Right kidney (tissue), 9 donors: ENCODE measurements at places on chromosomes 13 and 19.

GRCh38 chr19:8069096-8069973 is 16.8 kb downstream of the CCL25 start:
- DNase-seq: no peak

- no peak for DNase-seq
Observed at GRCh38 chr13:37027639-37028038, 27.1 kb downstream of the EXOSC8 start.

DNA sequence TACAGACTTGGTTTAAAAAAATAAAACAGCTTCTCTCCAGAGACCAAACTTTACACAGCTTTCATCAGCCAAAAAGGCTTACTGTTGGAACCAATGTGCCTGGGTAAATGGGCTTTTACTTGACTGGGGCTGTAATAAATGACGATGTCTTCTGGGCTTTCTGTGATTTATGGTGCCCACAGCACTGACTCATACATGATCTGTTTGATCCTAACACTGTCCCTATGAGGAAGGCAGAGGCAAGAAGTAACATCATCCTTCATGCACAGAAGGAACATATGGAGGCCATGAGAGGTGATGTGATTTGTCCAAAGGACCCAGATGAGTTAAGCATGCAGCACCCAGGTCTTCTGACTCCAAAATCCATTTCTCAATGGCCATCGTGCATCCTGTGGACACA is 77.4 kb downstream of the DOCK9 start:
- DNase-seq: no peak

GRCh38 chr13:99322297-99323103 is 15.3 kb upstream of the GPR183 start:
- DNase-seq: no peak

GRCh38 chr13:47549219-47549752 is 451.8 kb downstream of the SUCLA2 start:
- DNase-seq: no peak

DNA sequence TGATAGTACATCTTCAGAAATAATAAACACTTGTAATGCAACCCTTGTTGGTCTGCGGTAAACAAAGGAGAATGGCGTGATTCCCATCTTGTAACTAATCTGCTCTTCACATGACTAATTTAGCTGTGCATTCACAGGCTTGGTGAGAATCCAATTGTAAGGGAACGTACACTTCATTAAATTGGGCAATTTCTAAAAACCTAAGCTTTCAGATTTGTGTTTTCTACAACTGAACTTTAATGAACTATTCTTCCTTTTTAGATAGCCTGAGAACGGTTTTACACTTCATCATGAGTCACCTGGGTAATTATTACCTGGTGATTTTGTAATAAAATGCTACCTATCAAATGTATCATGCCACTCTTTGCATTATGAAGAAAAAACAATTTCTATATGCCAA is 306.9 kb downstream of the KLF5 start:
- DNase-seq: no peak

DNA sequence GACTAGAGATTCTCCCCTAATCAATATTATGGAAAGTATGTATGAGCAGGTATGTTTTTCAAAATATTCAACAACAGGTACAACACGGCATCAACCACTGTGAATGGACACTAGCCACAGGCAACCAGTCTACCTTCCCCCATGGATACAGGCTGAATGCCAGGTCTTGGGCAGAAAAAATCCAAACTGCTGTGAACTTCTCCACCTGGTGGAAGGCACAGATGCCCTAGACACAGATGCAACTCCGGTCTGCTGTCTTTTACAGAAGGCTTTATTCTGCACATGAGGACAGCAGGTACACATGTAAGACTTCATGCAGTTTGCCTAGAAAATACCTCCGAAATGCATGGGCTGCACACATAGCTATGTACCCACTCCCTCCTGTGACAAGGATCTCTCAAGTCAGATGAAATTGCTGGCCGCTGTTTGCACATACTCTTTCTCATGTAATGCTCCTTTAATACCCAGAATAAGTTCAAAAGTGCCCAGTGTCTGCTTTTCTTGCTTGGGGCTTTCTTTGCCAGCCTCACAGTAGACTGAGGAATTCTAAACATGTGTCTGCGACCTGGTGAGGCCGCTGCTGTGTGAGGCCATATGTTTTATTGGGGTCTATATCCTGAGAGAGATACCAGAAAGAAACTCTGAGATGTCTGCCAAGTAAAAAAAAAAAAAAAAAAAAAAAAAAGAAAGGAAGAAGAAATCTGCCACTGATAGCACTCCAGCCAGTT is 325.9 kb downstream of the FOXO1 start:
- no peak for DNase-seq

GRCh38 chr13:26831336-26831908 is 70.8 kb upstream of the GPR12 start:
- DNase-seq: no peak

DNA sequence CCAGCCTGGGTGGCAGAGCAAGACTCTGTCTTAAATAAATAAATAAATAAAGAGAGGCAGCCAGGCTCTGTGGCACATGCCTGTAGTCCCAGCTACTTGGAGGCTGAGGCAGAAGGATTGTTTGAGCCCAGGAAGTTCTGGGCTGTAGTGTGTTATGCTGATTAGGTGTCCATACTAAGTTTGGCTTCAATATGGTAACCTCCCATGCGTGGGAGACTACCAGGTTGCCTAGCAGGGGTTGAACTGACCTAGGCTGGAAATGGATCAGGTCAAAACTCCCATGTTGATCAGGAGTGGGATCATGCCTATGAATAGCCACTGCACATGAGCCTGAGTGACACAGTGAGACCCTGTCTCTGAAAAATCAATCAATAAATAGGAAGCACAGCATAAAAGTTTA is 4.0 kb upstream of the SNRNP70 start:
- DNase-seq: no peak

GRCh38 chr13:38024431-38024830 is 154.9 kb upstream of the TRPC4 start:
- no peak for DNase-seq

- no peak for DNase-seq
Observed at GRCh38 chr13:102020611-102021216, 381.1 kb downstream of the FGF14 start.

GRCh38 chr19:37817180-37817981 is 38.0 kb upstream of the ZNF573 start:
- DNase-seq: peak; percentile 86
